ENCODE measurements at places on chromosomes 11 and 22. TPM values are rescaled to one million over a fixed set of nuclear protein-coding genes. Genes with fewer than 3 reads are reported as not detected.

The PAX6 gene
- 1.5 TPM for total RNA-seq

The GPR152 gene
- not detected for total RNA-seq

The HTR3B gene
- total RNA-seq, result not detected

The NUDT8 gene
- total RNA-seq, result 12.1 TPM

The GGT1 gene
- 110 TPM for total RNA-seq

The C11orf86 gene
- total RNA-seq, result 73.3 TPM

The MOGAT2 gene
- not detected for total RNA-seq

The OSM gene
- not detected for total RNA-seq

The IFTAP gene
- 17.2 TPM for total RNA-seq

The CYP2D6 gene
- 0.52 TPM for total RNA-seq

The MYRF gene
- total RNA-seq, result 23.1 TPM

The GUCD1 gene
- total RNA-seq, result 47.7 TPM

The SCGB2A2 gene
- total RNA-seq, result not detected

The CHST1 gene
- total RNA-seq, result 1.7 TPM

The CALCA gene
- total RNA-seq, result not detected

The KRTAP5-9 gene
- not detected for total RNA-seq

The VWA5A gene
- total RNA-seq, result 0.34 TPM

The KCNQ1OT1 gene
- 0.03 TPM for total RNA-seq

The CCDC116 gene
- 0.06 TPM for total RNA-seq

The MRGPRX4 gene
- not detected for total RNA-seq

The KRTAP5-2 gene
- not detected for total RNA-seq

The SPINDOC gene
- 35.4 TPM for total RNA-seq

Data from A549 treated with CORT108297 at 1 μM for 4 hours (cell line).